ENCODE measurements at places on chromosomes 1 and 21. TPM values are rescaled to one million over a fixed set of nuclear protein-coding genes. Genes with fewer than 3 reads are reported as not detected.
A peak's percentile ranks its signal among the peaks of the same experiment; 100 is the strongest.

The COL18A1 gene
- total RNA-seq, result 25.2 TPM

The GUK1 gene
- 94.1 TPM for total RNA-seq

The ANGPTL1 gene
- 0.82 TPM for total RNA-seq

The SHISAL2A gene
- total RNA-seq, result not detected

The MYBPHL gene
- total RNA-seq, result 0.27 TPM

The SLC39A1 gene
- total RNA-seq, result 22.0 TPM

The SDCCAG8 gene
- 34.9 TPM for total RNA-seq

The CFHR3 gene
- total RNA-seq, result not detected

The S100A8 gene
- 2.9 TPM for total RNA-seq

The HTR1D gene
- total RNA-seq, result not detected

DNA sequence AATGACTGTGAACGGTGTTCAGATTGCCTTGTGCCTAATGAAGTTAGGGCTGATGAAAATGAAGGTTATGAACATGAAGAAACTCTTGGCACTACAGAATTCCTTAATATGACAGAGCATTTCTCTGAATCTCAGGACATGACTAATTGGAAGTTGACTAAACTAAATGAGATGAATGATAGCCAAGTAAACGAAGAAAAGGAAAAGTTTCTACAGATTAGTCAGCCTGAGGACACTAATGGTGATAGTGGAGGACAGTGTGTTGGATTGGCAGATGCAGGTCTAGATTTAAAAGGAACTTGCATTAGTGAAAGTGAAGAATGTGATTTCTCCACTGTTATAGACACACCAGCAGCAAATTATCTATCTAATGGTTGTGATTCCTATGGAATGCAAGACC is 96.6 kb downstream of the ZFYVE9 start:
- DNase-seq, result no peak

- no peak for DNase-seq
Observed at GRCh38 chr1:162922201-162922600, 61.2 kb upstream of the CCDC190 start.

DNA sequence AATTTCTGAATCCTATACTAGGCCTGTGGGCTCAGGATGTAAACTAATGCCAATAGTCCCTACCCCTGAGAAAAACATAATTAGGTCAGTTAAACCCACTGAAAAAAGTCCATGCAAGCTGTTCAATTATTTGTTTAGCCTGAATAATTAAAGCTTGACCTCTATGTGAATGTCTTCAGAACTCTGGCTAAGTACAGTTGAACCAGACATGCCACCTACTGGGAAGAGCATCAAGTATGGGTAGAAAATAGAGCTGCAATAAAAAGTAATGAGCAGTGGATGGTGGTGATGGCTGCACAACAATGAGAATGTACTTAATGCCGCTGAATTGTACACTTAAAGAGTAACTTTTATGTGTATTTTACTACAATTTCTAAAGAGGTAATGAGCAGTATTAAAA is 23.6 kb upstream of the SLC19A2 start:
- DNase-seq, result no peak

- no peak for DNase-seq
Observed at GRCh38 chr1:40825435-40825788, 36.8 kb downstream of the CITED4 start.

DNA sequence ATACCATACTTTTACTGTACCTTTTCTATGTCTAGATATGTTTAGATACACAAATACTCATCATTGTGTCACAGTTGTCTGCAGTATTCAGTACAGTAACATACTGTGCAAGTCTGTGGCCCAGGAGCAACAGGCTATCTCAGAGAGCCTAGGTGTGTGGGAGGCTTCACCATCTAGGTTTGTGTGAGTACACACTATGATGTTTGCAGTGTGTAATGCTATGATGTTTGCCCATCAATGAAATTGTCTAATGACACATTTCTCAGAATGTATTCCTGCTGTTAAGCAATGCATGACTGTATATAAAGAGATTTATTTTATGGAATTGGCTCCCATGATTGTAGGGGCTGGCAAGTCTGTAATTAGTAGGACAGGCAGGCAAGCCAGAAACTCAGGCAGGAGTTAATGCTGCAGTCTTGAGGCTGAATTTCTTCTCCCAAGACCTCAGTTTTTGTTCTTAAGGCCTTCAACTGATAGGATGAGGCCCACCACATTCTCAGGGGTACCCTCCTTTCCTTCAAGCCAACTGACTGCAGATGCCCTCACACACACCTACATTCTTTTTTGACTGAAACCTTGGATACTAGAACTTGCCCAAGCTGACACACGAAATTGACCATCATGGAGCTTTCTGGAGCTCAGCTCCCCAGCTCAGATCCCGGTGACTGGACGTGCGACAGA is 7.7 kb upstream of the AGTRAP start:
- DNase-seq, result no peak

- no peak for DNase-seq
Observed at GRCh38 chr1:168261390-168261789, 19.3 kb upstream of the TBX19 start.

GRCh38 chr1:77990629-77991204 is 11.8 kb upstream of the FUBP1 start:
- no peak for DNase-seq

GRCh38 chr1:228401782-228402640 is 4.6 kb downstream of the TRIM11 start:
- DNase-seq, result no peak

DNA sequence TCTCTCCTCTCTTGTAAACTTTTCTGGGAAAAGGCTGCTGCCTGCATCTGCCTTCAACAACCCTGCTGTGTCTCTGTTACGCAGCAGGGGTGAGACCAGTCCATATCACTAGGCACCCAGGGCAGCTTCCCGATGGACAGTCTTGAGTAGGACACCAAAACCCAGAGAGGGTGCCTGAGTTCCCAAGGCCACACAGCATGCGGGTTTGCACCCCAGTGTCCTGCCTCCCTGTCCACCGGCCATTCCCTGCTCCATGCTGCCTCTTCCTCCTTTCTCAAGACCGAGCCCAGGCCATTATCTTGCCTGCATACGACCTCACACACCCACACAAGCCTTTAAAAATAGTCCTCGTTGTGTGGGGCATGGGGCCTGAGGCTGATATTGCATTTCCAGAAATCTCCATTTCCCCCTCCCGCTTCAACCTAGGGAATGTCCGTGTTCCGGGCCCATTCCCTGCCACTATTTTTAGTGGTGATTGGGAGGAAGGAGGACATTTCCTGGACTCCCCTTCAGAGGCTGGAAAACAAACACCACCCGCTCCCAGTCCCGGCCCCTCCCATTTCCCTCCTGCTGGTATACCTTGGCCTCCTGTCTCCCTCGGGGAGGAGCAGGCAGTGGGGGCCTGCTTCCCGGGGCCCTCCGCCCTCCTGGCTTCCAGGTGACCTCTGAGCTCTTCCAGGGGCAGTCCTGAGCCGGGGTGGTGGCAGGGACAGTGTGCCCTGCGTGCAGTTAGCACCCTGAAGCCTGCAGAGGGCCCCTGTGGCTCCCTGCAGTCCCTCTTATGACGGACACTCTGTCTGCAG is 132.4 kb upstream of the TMEM51 start:
- DNase-seq, result no peak

- no peak for DNase-seq
Observed at GRCh38 chr1:92029241-92029922, 403 bp upstream of the EPHX4 start.

GRCh38 chr1:205652984-205653383 is 21.2 kb upstream of the ELK4 start:
- DNase-seq, result no peak

DNA sequence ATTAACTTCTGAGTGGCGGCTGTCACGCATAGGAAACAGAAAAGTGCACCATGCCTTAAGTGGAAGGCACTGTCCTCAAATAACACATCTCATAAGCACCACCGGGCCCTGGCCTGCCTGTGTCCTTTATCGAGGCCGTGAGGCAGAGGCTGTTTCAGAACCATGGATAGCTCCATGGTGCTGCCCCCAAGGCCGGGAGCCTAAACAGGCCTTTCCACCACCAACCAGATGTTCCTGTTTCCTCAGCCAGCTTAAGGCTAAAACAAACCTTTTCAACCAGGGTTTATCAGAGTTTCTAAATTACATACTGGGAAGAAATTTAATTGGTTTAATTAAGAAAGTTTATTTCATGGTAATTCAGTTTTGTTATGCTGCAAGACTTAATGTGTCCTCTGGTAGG is 114.4 kb downstream of the DMRTA2 start:
- no peak for DNase-seq

DNA sequence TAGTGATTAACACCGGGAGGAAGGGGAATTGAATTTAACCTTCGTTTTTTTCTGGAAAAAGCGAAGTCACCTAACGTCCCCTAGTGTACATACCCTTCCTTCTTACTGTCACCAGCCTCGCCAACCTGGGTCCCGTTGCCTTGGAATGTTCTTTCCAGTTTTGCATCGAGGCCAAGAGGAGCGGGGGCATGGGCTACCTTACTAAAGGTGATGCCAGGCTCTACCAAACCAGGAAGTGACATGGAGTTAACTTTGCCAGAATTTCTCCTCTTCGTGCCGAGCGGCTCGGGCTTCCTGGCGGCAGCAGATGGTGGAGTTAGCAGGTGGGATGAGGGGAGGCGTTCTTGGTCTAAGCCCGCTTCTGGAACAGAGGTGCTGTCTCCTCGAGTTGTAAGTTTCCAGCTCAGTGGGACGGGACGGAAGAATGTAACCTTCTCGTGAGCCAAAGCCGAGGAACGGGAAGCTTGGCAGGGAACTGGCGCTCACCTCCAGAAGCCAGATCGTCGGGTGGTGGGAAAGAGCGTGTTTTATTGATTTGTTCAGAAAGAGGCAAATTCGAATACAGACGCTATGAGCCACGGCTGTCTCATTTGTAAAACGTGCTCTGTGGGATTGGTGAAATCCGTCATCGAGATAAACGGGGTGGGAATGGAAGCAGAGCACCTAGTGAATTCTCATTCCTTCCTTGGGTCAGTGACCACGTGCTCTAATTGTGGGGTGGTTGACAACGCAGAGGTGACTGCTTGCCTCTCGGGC is 486 bp downstream of the NIPAL3 start:
- peak; percentile 56 for DNase-seq

DNA sequence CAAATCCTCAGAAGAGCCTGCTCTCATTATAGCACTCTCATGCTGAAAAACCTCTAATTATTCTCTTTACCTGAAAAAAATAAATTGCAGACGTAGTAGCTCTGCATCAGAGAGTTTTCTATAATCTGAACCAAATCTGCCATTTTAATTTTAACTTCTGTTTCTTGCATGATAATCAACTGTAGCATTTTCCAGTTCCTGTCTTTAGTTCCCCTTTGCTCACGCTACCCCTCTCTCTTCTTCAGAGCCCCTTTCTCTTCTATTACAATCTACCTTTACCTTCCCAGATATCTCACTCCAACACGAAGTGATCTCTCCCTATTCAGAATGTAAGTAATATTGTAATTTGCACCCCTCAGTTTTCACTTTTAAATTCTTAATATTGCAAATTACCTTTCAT is 31.4 kb downstream of the FMO1 start:
- DNase-seq, result no peak

DNA sequence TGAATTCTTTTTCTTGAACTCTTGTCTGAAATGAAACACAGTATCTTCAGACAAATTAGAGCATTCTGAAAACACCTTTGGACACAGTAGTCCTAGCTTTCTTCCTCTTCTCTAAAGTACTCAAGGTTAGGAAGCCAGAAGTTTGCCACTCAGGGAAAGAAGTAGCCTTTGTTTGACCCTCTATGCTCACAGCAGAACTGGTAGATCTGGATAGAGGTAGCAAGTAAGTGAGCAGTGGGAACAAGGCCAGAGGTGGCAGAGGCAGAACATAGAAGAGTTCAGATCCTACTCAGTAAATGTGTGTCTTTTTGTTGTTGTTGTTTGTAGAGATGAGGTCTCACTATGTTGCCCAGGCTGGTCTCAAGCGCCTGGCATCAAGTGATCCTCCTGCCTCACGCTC is 7.4 kb upstream of the PIGR start:
- DNase-seq, result no peak

GRCh38 chr21:42315296-42315891 is at the start of gene TFF3:
TFF3 (minus strand) TSS chr21:42315409; CDS start chr21:42315374, 35 bp downstream.
- no peak for DNase-seq

DNA sequence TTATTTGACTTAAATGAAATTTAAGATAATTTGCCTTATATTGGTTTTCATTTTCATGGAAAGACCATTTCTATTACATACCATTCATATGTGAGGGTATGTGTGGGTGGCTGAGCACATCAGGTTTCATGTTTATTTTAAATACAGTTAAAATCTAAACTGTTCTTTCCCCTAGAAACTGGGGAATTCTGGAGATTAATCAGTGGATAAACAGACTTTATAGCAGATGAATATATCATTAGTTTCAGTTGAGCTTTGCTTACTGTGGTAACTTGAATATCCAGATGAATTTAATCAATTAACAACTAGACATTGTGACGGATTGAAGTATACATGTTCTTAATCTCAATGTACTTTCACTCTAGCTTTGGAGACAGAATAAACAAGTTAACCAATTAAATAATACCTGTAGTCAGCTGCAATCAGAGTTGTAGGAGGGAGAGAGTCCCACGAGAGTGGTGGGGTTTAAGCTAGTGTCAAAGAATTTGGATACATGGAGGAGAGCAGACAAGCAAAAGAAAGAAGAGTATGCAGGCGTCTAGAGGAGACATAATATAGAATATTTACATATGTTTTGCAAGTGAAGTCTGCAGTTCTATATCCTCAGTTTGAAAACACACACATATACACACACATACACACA is 97.6 kb downstream of the PDE4B start:
- no peak for DNase-seq

GRCh38 chr1:190168893-190169280 is 308.8 kb downstream of the BRINP3 start:
- no peak for DNase-seq

- DNase-seq, result no peak
Observed at GRCh38 chr1:212045981-212046380, 10.4 kb downstream of the DTL start.

- no peak for DNase-seq
Observed at GRCh38 chr1:21244154-21244553, 46.1 kb downstream of the ECE1 start.

DNA sequence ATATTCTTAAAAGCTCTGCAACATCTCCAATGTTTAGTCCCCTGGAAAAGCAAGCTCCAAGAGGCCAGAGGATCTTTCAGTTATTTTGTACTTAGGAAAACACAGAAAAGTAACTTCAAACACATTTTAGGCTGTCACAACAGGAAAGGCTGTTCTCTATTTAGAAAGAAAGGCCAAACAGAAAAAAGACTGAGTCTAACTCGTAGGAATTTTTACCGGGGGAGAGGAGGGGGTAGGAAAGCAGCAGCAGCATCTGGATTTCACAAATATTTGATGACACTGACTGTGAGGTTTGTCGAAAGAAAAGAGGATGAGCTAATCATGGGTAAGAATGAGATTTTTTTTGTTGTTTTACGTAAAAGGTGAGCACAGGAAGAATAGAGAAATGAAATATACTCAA is 107.1 kb downstream of the EIF4G3 start:
- no peak for DNase-seq

GRCh38 chr1:72419229-72419628 is 136.9 kb upstream of the NEGR1 start:
- no peak for DNase-seq

- no peak for DNase-seq
Observed at GRCh38 chr1:154318386-154318785, 2.5 kb upstream of the AQP10 start.

GRCh38 chr21:39850333-39850732 is 16.9 kb upstream of the PCP4 start:
- DNase-seq, result no peak
